ENCODE measurements at places on chromosomes 6 and 20. TPM values are rescaled to one million over a fixed set of nuclear protein-coding genes. Genes with fewer than 3 reads are reported as not detected.

DNA sequence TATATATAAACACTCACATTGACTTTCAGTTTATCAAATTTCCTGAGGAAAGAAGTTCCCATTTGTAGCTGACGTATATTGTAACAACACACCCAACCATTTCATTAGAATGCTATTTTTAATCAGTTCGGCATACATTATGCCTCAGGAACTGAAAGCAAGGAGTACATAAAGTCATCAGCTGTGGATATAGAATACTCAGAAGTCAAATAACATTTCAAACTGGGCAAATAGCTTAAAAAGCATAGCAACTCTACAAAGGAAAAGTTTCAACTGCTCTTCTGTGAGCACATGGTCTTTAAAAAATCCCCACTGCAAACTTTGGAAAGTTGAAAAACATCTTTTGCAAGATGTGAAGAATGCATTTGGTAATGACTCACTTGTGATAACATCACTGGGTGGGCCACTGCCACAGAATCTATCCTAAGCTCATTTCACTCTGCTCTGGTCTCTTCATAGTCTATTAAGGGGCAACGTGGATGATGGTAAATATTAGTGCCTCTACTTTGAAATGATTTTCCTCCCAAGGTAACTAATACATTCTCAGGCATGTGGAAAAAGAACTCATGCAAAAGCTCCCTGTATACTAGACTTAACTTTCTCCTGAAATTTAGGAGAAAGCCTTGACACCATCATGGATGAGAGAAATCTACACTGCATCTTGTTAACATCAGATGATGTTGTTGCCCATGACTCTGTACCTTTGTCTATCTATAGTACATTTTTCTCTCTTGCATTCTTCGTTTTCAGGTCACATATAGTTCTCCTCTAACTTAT, 49.2 kb downstream of the FYN start:
- DNase-seq: no peak

GRCh38 chr6:115842338-115842737, 218.4 kb downstream of the FRK start:
- no peak for DNase-seq

- no peak for DNase-seq
Measured at GRCh38 chr20:60203451-60203850, 245.2 kb downstream of the CDH26 start.

Gene TRIM10
- not detected for total RNA-seq

Gene HLA-DOA
- total RNA-seq: 1.4 TPM

Gene NHSL1
- 7.8 TPM for total RNA-seq

DNA sequence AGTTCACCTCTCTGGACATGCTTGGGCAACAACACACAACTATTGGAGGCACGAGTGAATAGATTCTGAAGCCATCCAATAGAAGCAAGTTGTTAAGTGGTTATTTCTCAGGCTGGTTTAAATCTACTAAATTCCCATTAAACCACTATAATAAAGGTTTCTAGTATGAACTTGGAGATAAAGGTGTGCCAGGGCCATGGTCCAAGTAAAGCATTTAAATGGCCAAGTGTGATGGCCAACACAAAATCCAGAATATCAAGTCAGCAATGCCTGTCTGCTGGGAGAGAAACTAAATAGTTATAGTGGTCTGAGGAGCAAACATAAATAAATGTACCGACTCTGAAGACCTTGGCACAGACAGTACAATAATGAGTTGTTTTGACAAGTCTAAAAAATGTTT, 294.3 kb upstream of the STXBP5 start:
- DNase-seq: no peak

DNA sequence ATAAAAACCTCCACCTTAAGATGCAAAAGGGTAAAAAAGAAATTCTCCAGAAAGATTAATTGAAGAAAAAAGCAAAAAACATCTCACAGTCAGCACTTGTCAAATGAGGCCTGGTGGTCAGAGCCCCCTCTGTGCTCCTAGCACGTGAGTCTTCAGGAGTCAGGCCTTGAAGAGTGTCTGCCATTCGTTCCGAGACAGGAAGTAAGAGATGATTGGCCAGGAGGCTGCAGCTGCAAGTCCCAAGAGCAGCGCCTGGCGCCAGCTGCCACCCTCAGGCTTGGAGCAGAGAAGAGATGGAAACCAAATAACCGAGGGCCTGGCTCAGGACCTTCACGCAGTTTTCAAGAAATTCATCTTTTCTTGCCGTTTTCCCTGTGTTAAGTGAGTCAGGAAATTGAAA, 65.0 kb downstream of the FAM120B start:
- DNase-seq: no peak

DNA sequence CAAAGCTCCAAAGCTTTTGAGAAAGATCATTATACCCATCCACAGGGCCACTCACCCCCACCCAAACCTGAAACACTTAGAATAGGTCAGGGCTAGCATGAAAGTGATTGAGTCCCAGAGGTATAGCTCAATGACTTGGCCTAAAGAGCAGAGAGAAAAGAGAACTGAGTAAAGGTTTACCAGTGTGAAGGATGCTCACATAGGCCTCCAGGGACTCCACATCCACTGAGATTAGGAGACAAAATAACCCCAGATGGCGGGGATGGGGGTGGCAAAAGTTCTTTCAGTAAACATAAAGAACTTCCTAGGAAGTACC, 12.2 kb downstream of the SAYSD1 start:
- DNase-seq: no peak

DNA sequence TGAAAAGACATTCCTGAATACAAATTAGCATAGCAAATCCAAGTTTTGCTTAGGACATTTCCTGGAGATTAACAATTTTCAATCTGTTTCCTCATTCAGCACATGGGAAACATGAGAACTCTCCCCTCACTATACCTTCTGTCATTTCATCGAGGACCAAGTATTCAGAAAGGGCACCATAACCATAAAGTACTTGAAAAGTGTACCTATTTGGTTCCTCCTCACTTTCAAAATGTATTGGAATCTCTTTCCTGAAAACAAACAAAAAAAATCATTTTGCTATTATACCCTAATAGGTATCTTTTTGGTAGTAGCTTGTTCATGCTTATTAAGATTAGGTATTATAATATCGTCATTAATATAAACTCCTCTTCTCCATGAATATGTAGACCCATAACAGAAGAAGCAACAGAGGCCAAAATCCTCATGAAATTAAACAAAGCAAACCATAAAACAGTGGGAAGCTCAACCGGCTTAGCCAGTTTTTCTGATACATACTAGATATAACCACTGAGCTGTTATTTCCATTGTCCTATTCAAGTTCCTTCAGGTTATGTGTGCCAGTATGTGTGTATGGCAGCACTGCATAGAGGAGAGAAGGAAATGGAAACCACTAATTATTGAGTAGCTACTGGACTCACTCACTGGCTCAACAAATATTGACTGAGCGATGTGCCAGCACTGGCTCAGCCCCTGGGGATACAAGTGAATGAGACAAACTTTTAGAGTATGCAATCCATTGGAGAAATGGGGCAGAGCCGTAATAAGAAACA, 274.0 kb downstream of the MAFB start:
- DNase-seq: no peak

GRCh38 chr20:44011251-44011940, 96.7 kb downstream of the TOX2 start:
- no peak for DNase-seq

All from G401 (cell line).